H4 (cell line): ENCODE measurements at places on chromosomes 3 and 15. TPM values are rescaled to one million over a fixed set of nuclear protein-coding genes. Genes with fewer than 3 reads are reported as not detected.

Gene CGNL1
- total RNA-seq, result 0.41 and 0.43 TPM in 2 replicates

- no peak for DNase-seq
Measured at GRCh38 chr3:57779666-57780065, 23.6 kb downstream of the SLMAP start.

DNA sequence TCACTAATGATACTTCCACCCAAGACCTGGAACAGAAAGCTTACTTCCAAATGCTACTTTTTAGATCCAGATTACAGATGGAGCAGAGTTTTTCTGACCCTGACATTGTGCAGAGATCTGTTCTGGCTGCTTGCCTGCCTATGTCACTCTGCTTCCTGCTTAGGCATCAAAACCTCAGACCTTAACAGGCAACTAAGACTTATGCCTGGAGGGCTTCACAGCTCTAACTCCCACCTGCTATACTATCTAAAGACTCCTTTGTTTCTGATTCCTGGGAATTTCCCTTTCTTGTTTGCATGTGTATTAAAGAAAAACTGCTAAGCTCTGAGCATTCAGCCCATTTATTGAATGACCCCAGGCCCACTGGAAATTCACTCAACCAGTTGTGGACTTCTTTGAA, 157.4 kb upstream of the NPHP3 start:
- DNase-seq, result no peak

GRCh38 chr3:72744330-72744729, 103.9 kb downstream of the SHQ1 start:
- DNase-seq, result no peak

Gene PLD1
- 14.4 and 19.0 TPM in 2 replicates for total RNA-seq

- peak; percentile 12 for DNase-seq
Measured at GRCh38 chr3:94440767-94441493, 378.1 kb downstream of the NSUN3 start.

- no peak for DNase-seq
Measured at GRCh38 chr3:177711637-177712036, 514.4 kb upstream of the TBL1XR1 start.
